ENCODE measurements at places on chromosomes 16 and 17. TPM values are rescaled to one million over a fixed set of nuclear protein-coding genes. Genes with fewer than 3 reads are reported as not detected.

The AANAT gene
- polyA plus RNA-seq, result not detected

The CDIP1 gene
- polyA plus RNA-seq, result 39.4 TPM

The NLRP1 gene
- 22.1 TPM for polyA plus RNA-seq

The OTOP3 gene
- 0.03 TPM for polyA plus RNA-seq

The KRTAP9-4 gene
- not detected for polyA plus RNA-seq

The FOXJ1 gene
- polyA plus RNA-seq, result 0.02 TPM
